Body of pancreas (tissue), 4 donors: ENCODE measurements at places on chromosomes 3 and 15. TPM values are rescaled to one million over a fixed set of nuclear protein-coding genes. Genes with fewer than 3 reads are reported as not detected.

GRCh38 chr3:160588023-160588422, 22.7 kb upstream of the KPNA4 start:
- DNase-seq = no peak

DNA sequence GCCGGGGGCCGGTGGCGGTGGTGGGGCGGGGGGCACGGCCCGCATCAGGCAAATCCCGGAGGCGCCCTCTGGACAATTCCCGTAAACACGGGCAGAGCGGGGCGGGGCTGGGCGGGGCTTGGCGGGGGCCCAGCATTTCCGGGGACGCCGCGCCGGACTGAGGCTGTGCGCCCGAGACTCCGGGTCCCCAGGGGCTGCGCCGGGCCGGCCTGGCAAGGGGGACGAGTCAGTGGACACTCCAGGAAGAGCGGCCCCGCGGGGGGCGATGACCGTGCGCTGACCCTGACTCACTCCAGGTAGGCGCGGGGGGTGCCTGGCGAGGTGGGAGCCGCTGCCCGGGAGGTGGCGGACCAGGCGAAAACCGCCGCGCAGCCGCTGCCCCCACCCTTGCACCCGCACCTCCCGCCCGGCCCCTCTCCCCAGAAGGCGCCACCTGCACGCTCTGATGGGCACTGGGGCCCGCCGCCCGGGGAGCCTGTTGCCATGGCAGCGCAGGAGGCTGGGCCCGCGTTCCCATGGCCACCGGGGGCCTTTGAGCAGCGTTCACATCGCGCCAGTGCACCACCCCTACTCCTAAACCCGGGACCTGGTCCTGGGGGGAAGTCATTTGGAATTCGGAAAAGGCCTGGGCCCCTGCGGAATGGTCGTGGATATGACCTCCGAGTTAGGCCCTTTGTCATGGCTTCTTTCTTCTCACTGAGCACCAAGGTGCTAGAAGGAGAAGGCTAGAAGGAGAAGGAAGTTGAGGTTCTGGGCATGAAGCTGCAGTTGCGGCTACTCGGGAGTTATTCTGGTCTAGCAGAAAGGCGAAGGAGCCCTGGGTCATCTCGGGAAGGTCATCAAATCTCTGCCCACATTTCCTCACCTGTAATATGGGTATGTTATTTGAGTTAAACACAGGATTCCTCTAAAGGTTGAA, 16.1 kb upstream of the SEMA4B start:
- DNase-seq = peak; percentile 85

DNA sequence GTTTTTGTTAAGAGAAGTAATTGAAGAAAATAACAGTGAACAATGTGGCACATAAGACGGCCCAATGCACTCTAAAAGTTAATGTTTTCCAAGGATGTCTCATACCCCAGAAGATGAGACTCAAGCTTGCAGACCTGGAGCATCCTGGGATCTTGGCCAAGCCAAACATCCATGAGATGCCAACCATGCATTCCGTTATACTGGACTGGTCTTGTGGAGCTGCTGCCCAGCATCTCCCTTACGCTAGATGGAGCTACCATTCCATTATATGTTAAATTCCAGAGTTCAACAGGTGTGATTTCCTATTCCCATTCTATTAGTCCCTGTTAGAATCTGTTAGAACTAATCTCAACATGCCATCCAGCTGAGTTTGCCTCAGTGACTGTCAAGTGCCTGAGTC, 181.8 kb downstream of the PDCD6IP start:
- no peak for DNase-seq

DNA sequence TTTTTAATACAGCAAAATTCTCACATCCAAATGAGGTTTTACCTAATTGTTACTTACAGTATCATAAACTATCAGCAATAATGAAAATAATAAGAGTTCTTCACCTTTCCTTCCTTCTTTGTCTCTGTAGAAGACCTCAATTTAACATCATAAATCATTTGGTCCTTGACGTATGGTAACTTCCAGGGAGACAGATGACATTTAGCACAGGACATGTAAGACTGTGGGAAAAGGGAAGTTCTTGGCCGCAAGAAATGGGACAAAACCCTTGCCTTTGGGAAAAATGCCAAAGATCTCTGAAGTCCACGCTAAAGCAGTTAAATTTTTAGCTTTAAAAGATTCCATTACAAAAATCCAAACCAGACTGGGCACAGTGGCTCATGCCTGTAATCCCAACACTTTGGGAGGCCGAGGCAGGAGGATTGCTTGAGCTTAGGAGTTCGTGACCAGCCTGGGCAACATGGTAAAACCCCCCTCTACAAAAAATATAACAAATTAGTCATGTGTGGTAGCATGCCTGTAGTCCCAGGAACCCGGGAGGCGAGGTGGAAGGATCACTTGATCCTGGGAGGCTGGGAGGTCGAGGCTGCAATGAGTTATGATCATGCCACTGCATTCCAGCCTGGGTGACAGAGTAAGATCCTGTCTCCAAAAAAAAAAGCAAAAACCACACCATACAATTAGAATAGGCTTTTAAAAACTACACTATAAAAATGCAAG, 8.8 kb downstream of the PTPN9 start:
- DNase-seq = no peak

- DNase-seq = no peak
These were observed 37.3 kb downstream of the STARD5 start for GRCh38 chr15:81286621-81287121.

Gene XCR1
- not detected for total RNA-seq
